ENCODE measurements at places on chromosomes 11 and 22.

DNA sequence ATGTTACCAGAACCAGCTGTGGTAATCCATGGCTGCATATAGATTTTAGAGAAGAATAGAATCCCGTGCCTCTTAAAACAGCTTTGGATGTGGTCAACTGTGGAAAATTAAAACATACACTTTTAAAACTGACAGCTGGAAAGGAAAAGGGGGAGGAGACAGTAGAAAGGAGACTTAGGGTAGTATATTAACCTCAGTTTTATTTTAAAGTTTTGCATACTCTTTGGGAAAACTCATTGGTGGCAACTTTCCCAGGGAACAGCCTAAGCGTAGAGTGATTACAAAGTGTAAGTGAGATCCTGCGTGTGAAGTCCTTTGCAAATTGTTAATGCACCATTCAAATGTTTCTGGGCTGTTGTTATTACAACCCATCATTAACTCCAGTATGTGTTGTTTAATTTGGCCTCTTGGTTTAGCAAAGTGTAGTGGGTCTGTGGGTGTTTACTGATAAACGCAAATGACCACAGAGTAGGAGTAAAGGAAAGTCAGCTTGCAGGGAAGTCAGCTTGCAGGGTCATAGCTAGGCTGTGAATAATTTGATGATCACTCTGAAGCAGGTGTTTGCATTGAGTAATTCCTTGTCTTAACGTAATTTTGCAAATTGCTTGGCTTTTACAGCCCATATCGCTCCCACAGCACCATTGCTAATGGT, 88.0 kb upstream of the DBX1 start:
- no peak for DNase-seq

DNA sequence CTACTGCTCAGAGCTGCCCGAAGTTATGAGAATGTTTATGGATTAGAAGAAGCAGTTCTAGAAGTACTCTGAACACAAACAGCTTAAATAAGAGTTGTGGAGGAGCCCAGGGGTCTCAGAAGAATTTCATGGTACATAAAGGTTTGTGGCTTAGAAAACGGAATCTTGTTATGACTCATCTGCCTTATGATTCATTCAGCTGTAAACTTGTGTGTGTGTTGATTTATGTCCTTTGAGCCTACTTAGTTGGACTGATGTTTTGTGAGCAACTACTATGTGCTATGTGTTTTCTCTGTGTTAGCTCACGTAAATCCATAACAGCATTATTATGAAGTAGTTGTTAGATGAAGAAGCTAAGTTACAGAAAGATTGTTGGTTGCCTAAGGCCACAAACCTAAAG, 203.7 kb downstream of the PGR start:
- DNase-seq, result no peak

DNA sequence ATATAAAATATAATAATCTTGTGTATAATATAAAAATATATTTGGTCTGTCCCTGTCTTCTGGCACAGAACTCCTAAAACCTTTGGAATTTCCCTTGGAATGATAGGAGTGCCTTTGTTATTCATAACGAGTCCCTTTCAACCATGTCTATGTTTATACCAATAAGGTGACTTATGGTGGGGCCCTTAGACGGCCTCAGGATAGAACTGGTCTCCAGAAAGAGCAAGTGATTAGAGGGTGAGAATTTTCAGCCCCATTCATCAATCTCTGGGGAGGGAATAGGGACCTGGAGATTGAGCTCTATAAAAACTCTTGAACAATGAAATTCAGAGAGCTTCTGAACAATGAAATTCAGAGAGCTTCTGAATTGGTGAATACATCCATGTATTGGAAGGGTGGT, 18.4 kb upstream of the PICALM start:
- no peak for DNase-seq

DNA sequence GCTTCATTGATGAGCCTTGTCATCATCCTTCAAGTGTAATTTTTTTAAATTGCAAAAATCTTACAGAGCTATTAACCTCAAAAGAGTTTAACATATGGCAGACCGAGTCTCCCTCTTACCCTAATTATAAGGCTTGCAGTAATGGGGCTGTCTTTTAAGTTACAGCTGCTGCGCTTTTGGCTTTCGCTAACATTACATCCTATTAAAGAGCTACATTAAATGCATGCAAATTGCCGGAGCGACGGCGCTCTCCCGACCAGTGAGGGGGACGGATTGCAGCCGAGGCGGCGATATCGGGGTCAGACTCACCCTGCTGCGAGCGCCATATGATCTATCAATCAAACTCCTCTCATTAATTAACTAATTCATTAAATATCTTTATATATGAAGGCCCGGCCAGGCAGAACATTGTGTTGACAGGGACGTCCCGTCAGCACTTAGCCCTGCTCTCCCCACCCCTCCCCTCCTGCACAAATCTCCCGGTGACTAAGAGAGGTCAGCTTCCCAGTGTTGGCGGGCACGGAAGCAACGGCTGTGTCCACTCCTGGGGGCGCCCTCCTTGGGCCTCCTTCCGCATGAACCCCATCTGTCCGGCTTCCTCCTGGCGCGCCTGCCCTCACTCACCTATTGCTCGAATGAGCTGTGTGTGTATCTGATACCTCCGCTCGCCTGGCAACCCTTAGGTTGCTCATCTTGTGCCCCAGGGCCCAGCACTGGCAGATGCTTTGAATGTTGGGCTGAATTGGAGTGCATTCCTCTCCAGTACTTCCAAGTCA, 156.0 kb upstream of the CADM1 start:
- no peak for DNase-seq

GRCh38 chr11:129386795-129387397, 11.2 kb downstream of the BARX2 start:
- no peak for DNase-seq

DNA sequence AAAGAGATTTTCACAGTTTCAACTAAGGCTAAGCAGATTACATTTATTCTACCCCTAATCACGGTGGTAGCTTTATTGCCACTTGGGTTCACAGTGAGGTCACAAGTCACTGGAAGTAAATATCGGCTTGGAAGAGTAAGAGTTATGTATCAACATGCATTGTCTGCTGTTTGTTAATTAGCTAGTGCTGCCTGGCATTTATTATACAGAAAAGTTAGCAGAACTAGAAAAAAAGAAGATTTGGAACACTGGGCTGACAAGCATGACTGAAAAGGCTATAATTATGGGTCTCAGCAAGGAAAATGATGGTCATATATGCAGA, 13.7 kb upstream of the RAB38 start:
- DNase-seq, result no peak

DNA sequence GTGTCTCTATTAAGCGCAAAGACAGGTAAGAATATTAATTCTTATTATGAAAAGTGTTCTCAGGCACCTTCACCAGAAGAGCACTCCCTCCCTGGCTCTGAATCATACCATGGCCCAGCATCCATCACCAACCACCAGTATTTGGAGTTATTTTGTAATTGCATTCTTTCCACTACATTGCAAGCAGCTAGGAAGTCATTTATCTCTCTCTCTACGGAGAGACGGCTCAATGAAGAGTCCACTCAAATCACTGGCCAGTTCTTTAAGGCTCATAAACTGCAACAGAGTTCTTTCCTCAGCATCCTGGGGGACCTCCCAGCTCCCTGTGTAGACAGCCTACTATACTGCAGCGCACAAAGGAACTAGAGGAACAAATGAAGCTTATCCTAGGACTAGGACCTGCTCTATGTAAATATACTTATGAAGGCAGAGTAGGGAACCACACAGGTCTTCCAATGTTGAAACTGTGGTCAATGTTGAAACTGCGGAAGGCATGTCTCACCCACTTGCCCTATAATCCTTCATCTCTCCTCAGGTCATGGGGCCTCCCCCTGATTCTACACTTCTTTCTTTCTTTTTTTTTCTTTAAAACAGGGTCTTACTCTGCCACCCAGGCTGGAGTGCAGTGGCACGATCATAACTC, 63.4 kb downstream of the AAMDC start:
- no peak for DNase-seq

DNA sequence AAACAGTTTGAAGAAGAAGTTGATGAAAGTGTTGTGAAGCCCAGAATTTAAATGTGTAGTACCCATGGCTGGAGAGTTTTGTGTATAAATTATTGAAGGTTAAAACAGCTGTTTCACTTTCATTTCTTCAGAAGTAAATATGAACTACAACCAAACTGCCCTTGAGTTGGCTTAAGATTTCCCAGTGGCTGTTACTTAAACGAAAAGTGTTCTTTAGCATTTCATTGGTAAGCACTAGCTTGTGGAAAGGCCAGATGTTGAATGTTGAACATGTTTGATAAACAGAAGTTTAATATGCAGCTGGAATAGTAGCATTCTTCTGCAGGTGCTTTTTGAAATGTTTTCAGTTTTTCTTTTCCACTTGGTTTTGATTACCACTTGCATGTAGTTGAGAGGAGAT, 83.2 kb upstream of the TNRC6B start:
- DNase-seq, result no peak

- DNase-seq, result no peak
Observed at GRCh38 chr11:132237781-132238180, 867.4 kb downstream of the NTM start.

DNA sequence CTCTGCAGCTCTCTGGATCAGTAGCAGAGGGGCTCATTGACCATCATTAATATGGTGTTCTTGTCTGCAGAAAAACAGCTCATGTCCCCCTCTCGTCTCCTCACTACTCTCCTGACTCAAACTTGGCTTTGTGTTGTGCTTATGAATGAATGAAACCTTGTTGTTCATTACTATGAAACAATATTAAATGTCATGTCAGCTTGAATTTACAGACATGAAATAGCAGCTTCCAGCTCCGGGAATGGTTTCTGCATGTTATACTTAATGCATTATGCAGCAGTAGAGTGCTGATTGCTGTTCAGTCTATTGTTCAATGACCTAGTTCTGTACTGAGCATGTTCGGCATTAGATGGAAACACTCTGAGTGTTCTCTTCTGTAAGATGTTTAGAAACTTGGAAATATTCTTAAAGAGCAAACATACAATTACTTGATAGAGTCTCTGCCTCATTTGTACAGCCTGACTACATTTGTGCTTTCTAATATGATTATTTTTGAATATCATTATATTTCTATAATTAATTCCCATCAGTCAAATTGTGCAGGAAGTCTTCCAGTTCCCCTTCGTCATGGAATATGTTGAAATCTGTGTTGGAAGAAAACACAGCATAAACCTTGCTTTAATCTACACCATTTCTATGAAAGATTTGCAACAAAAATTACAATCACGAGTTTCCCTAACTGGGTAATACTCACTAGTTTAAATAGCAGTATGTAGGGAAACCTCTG, 340.4 kb downstream of the SOX6 start:
- DNase-seq, result no peak

GRCh38 chr11:69403556-69404215, 77.8 kb upstream of the LINC01488 start:
- no peak for DNase-seq

DNA sequence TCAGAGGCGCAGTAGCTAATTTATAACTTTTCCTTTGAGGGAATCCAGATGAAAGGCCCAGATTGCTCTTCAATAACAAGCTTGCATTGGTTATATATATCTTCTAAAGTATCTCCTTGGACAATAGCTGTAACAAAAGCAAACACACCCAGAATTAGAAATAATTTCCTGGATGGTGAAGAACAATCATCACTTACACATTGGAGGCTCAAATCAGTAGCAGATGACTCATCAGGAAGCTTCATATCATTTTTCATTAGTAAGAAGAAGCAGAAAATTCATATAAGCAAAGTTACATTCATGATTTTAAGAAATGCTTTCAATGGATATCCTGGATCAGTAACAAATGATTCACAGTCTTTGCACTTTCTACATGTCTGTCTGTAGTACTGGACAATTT, 173.6 kb upstream of the CCDC90B start:
- no peak for DNase-seq

DNA sequence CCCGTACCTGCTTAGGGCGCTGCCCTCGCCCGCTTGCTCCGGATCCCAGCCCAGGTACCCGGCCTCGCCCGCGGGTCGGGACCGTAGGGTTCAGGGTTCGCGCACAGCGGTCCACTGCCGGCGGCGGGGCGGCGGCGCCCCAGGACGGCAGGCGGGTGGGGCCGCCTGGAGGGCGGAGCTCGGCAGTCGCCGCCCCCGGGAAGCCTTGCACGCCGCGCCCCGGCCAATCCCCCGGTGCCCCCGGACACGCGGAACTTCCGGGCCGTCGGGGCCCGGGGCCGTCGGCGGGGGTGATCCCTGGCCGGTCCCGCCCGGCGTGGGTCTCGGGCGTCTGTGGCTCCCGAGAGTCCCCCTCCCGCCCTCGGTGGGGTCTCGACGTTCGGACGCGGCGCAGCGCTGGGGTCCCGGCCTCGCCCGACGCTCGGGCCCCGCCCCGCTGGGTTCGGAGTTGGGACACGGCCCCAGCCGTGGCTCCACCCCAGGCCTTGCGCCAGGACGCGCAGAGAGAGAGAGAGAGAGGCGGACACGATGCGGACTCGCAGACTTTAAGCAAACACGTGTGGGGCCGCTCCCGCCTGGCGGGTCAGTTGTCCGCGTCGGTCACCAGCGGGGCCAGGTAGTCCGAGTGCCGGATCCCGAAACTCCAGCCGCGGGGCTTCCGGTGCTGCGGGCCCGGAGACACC, at the start of gene TYMP:
TSS of gene TYMP (minus strand) at position 116 of the 683 bp plus-strand sequence. CDS start 303 bp downstream, outside the sequence.
- no peak for DNase-seq

DNA sequence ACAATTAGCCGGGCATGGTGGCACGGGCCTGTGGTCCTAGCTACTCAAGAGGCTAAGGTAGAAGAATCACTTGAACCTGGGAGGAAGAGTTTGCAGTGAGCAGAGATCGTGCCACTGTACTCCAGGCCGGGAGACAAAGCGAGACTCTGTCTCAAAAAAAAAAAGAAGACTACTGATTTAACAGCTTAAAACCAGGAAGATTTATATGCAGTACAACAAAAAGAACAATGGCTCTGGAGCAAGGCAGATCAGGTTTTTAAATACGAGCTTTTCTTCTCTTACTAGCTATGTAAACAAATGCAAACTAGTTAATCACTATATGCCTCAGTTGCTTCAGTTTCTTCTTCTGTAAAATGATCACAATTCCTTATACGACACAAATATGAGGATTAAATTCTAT, 6.9 kb downstream of the FAM168A start:
- no peak for DNase-seq

DNA sequence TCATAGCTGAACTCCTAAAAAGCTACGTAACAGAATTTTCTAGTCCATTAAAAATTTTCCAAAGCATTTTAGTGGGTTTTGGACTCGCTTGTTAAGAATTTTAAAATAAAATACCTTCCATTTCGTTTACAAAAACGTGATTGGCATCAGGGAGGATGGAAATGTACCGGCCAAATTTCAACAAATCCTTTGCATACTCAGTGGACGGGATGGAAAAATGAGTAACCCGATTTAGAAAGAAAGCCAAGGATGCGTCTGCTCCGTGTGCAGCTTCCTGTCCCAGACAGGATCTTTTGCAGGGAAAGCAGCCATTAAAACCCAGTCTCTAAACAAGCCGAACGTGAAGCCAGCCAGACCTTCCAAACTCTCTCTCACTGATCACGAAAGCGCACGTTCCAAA, 15.6 kb downstream of the TMEM184B start:
- no peak for DNase-seq
